Lower leg skin (tissue), 4 donors: ENCODE measurements at places on chromosomes 2 and 18.

GRCh38 chr2:207421671-207422070, 108.1 kb upstream of the CREB1 start:
- no peak for DNase-seq

DNA sequence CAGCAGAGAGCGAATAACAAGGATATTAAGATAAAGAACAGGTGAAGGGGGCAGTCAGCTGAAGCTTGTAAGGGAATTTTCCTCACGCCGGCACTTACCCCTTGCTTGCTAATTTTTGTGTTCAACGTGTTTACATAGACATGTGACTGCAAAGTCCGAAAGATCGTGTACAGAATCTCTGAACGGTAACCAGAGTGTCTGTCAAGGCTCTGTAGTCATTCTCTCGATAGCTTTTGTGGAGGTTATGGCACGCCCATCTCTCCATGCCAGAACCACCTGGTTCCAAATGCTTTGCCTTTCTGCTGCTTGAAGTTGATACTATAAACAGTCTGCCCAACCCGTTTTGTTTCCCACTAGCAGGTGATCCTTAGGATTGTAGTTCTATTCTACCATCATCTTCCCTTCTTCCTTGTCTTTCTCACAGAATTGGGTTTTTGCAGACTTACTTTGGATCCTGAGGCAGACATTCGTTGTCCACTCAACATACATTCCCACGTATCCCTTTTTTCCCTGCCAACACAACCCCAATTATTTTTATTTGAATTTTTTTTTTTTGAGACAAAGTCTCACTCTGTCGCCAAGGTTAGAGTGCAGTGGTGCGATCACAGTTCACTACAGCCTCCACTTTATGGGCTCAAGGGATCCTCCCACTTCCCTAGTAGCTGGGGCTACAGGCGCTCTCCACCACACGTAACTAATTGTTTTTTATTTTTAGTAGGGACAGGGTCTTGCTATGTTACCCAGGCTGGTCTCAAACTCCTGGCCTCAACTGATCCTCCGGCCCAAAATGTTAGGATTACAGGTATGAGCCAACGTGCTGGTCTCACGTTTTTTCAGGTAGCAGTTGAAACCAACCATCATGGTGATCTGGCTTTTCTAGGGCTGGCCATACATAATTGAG, 1.3 kb upstream of the USP34 start:
- peak; percentile 29 for DNase-seq

DNA sequence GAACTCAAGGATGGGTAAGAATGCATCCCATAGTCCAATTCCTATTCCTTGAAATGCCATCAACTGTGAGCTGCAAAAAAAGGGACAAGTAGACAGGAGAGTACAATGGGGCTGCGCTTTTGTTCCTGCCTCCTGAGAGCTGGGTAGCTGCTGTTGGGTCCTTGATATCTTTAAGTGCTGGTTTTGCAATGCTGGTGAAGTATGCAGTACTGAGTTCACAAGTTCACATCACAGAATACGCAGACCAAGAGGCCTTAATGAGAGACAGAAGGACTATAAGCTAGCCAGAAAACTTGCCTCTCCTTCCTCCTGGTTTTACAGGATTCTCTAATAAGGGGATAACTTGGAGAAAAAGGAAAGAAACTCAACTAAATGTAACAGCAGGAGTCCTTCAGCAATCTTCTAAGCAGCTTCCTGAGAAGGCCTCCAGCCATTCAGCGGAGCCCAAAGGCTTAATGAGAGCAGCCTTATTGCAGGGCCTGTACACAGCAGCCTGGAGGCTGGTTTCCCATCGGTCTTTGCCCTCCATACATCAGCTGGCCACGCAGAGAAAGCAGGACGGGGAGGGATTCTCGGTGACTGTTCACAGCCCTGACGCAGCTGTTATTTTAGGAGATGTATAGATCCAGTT, 293.1 kb downstream of the CDCA7 start:
- DNase-seq: no peak

GRCh38 chr2:15049096-15049993, 416.8 kb downstream of the LRATD1 start:
- DNase-seq: no peak

DNA sequence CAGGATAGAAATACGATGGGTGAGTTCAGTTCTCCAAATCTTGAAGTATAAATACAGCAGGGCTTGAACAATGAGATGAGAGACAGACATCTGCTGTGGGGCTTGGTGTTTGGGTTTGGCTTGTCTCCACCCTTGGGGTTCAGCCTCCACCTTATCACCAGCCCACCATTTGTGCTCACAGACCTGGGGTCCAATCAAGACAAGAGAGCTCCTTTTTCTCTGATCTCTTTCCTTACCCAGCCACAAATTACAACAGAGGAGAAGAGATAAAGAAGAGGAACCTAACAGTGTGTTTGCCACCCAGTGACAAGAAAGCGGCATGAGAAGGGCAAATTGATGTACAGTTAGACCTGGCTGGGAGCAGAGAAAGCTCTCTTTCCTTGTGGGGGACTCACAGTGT, 204.5 kb upstream of the CXCR4 start:
- no peak for DNase-seq

GRCh38 chr2:120346667-120347358, 877 bp downstream of the INHBB start:
- DNase-seq: no peak

DNA sequence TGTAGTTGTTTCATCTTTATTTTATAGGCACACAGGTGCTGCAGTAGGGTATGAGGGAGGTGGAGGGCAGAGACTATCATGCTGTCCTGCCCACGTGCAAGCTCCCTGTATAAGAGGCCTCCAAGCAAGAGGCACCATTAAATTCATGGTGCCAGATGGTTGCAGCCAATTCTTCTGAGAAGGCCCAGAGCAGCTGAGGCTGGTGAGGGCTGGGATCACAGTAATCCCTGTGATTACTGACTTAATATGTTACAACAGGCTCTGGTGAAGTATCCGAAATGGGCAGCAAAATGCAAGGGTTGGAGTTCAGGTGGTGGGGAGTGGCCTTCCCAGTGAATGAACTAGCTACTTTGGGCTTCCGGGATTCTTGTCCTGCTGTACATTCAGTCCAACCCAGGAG, 191.9 kb upstream of the SMAD2 start:
- DNase-seq: peak; percentile 45

GRCh38 chr18:75075429-75075841, 133.5 kb downstream of the PTGR3 start:
- DNase-seq: no peak

DNA sequence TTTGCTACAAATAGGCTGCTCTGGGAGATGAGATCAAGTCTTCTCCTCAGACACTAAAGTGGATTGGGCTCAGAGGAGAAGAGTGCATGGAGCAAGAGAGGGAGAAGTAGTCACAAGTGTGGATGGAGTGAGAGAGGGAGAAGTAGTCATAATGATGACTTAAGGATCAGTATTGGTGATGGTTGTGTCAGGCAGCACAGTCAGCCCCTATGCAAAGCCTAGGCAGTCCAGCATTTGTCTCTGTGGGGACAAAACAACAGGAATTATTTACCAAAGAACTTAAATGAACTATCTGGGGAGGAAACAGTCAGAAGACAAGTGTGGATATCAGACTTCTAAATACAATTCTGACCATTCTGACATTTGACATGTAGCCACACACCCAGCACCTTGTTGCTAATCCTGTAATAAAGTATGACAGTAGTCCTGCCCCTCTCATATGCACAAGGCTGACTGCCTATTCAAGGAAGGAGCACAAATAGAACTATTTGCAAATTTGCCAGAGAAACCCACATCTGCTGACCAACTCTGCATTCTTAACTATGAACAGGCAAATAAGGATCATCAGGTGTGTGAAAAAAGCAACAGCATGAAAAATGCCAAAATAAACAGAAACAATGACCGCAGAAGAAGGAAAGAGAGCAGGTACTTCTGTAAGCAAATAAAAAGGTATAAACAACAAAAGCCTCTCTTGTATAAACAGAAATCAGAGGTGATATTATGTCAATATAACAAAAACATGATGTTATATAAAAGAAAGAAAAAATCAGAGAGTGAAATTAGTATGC, 1597.9 kb upstream of the ACVR2A start:
- DNase-seq: no peak

DNA sequence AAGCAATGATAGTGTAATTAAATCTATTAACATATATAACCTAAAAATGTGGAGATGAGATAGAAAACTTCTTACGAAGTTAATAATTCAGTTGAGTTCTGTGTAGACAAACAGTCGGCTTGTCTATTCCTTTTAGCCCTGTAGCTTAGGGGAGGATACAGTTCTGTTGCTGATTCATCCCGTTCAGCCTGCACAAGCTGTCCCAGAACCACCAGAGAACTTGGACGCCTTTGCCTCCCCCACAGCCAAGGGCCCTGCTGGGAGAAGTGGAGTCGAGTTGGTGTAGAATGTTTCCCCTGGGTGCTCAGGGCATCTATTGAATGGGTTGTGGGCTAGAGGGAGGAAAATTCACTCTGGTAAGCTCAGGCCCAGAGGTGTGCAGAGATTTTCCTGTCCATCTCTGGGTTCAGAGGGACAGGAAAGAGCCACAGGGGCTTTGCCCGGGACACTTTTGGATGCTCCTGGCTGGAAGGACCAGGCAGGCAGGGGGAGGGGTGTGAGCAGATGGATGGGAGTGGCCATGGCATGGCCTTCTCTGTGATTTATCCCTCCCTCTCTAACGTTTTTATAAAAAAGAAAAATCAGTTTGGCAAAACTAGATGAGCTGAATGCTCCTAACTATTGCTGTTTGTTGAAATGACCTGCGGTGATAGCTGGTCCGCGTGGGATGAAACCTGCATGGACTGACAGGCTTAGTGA, 42.8 kb upstream of the GALR1 start:
- no peak for DNase-seq

- no peak for DNase-seq
These were observed 25.1 kb upstream of the DPYSL5 start for GRCh38 chr2:26822877-26823276.

GRCh38 chr2:224925810-224926100, 116.5 kb downstream of the DOCK10 start:
- no peak for DNase-seq

- no peak for DNase-seq
These were observed 70.0 kb downstream of the RRM2 start for GRCh38 chr2:10192392-10193015.

DNA sequence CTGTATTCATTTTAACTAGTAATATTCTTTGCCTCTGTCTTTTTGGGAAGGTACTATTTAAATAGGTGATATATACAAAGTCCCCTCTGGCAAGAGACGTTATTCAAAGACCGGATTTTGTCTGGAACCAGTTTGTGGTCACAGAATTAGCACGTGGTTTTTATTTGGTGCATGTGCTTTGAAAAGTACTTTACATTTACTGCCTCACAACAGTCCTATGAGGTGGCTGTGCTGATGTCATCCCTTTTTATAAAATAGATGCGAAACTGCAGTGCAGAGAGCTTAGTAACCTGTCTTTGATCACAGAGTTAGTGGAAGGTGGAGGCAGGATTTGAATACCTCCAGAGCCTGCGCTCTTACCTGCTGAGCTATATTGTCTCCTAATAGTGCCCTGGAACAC, 4.0 kb downstream of the LPIN1 start:
- DNase-seq: no peak
